ENCODE measurements at places on chromosomes 2 and 18. TPM values are rescaled to one million over a fixed set of nuclear protein-coding genes. Genes with fewer than 3 reads are reported as not detected.
A peak's percentile ranks its signal among the peaks of the same experiment; 100 is the strongest.

- H3K4me3 ChIP-seq: no peak overlapping the region
- H3K4me1 ChIP-seq: no peaks in the 10 kb centered on the region
- no peak overlapping the region for H3K27ac ChIP-seq
Measured at GRCh38 chr2:180143633-180144337, 136.7 kb upstream of the CWC22 start.

GRCh38 chr2:101534149-101534611 lies 59.3 kb upstream of the RFX8 start:
- no peak for DNase-seq
- H3K4me3 ChIP-seq: no peak overlapping the region
- no peaks in the 10 kb centered on the region for H3K27me3 ChIP-seq

GRCh38 chr2:146079216-146079615 lies 1559.3 kb upstream of the ZEB2 start:
- H3K4me1 ChIP-seq: no peaks in the 10 kb centered on the region
- no peak for DNase-seq
- no peak overlapping the region for H3K4me3 ChIP-seq
- no peak overlapping the region for H3K27ac ChIP-seq
- H3K36me3 ChIP-seq: no peaks in the 10 kb centered on the region
- no peaks in the 10 kb centered on the region for H3K27me3 ChIP-seq

DNA sequence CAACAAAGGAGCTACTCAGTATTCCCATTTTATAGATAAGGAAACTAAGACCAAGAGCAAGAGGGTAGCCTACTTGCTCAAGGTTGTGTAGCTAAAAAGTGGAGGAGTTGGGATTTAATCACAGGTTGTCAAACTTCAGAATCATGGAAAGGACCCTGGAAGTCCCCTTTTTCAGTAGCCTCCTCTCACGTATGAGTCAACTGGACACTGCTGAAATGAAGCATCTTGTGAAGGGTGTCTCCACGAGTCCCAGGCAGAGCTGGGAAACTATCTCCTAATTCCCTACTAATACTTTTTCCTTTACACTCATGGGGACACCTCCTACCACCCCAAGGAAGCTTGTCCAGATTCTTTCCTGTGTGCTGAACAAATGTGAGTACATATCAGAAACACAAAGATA lies 155.8 kb downstream of the RHBDD1 start:
- no peaks in the 10 kb centered on the region for H3K27me3 ChIP-seq
- peaks cover 12% of the 10 kb centered on the region for H3K36me3 ChIP-seq
- peaks cover 13% of the 10 kb centered on the region for H3K4me1 ChIP-seq
- DNase-seq: no peak
- H3K4me3 ChIP-seq: no peak overlapping the region
- no peak overlapping the region for H3K27ac ChIP-seq

GRCh38 chr2:217816396-217816869 lies 186.4 kb downstream of the TNS1 start:
- DNase-seq: no peak
- H3K27ac ChIP-seq: no peak overlapping the region

DNA sequence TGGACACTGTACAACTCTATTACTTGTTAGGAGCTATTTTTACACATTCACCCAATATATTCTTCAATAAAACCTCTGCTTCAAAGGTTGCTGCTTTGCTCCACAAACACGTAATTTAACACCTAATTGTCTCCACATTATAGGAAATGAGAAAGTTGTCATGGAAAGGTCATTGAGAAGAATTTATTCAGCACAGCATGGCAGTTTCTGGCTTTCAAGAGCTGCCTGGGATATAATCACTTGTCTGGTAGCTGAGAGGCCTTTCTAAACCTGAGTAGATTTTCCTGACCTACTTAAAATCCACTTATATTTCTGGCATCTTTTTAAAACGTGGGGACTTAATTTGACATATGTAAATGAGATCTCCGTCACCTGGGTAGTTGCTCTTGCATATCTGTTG lies 216.1 kb downstream of the ZNF804A start:
- H3K27ac ChIP-seq: no peak overlapping the region
- H3K27me3 ChIP-seq: no peaks in the 10 kb centered on the region
- no peak overlapping the region for H3K4me3 ChIP-seq
- H3K36me3 ChIP-seq: no peaks in the 10 kb centered on the region
- H3K4me1 ChIP-seq: no peaks in the 10 kb centered on the region

GRCh38 chr2:30226144-30227032 lies 4.9 kb upstream of the LBH start:
- peaks cover 84% of the 10 kb centered on the region for H3K4me1 ChIP-seq
- DNase-seq: no peak
- no peaks in the 10 kb centered on the region for H3K36me3 ChIP-seq
- peaks cover 7% of the 10 kb centered on the region for H3K27me3 ChIP-seq

- peak overlapping the region; percentile 30 for H3K4me3 ChIP-seq
- H3K27me3 ChIP-seq: no peaks in the 10 kb centered on the region
- peaks cover 25% of the 10 kb centered on the region for H3K4me1 ChIP-seq
- DNase-seq: peak; percentile 71
- H3K27ac ChIP-seq: peak overlapping the region; percentile 87
- peaks cover 56% of the 10 kb centered on the region for H3K36me3 ChIP-seq
Measured at GRCh38 chr18:681985-682384, 24.5 kb downstream of the TYMS start.

- H3K4me3 ChIP-seq: no peak overlapping the region
- H3K36me3 ChIP-seq: no peaks in the 10 kb centered on the region
- no peaks in the 10 kb centered on the region for H3K4me1 ChIP-seq
- no peak overlapping the region for H3K27ac ChIP-seq
- peaks cover 26% of the 10 kb centered on the region for H3K27me3 ChIP-seq
Measured at GRCh38 chr2:69082430-69082997, 69.5 kb downstream of the ANTXR1 start.

DNA sequence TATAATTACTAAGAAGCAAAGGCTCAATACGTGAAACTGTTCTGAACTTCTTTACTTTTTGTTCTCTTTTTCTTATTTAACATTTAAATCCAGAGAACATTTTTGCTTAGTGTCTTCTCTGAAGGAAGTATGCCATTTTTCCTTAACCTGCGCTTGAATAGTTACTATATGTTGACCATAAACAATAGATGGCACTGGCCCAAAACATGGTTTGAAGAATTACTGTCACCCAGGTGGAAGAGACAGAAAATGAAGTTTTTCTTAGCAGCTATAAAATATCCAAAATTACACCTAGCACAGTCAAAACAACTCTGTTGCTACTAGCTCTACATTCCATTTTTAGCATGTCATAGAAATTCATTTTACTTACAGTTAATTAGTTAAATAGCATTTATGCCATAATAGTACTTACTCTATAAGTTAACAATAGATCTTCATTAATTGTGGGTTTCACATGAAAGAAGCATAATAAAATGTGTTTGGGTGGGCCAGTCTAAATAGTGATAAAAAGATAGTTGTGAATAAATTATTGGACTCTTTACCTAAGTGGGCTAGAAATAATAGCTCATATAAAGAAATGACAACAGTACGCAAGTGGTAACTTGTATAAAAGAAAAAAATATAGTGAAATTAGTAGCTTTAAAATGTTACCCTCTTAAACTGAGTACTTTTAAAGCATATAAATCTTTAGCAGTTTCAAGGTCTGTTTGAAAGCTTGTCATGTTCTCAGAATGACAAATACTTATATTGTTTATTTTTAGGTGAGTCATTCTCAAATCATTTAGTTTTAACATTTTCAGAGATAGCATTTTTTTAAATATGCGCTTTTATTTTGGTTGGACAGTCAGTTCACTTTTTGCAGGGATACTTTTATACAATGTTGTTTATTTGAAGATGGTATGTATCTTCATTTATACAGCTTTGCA lies 3.7 kb downstream of the ETAA1 start:
- peaks cover 26% of the 10 kb centered on the region for H3K4me1 ChIP-seq
- DNase-seq: no peak
- H3K27me3 ChIP-seq: no peaks in the 10 kb centered on the region
- H3K27ac ChIP-seq: no peak overlapping the region
- H3K4me3 ChIP-seq: no peak overlapping the region

DNA sequence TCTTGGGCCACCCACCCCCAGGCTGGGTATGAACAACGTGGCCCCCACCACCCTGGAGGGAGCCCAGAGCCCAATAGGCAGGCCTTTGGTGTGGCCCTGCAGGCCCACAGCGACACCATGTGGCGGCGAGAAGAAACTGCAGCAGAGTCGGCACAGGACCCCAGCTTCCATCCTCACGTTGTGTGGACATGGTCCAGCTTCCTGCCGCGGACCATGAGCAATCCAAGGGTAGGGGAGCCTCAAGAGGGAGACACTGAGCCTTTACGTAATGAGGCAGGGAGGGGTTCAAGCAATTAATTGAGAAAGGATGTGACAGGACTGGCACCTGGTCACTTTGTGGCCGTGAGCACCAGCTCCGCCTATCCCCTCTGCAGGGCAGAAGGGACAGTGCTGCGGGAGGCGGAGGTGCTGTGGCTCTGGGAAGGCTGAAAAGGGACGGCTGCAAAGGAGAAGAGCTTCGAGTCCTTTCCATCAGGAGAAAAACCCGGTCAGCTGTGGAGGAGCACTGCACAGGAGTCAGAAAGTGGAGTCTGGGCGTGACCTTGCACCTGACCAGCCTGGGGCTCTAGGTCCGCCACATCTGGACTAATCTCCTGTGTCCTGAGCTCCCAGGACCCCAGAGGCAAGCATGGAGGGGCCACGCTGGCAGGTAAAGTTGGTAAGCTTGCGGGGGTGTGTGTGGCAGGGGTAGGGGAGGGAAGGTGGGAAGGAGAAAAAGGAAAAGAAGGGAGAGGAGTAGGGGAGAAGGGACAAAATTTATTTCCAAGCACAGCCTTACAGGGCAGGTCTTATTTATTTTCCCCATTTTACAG lies 44.9 kb downstream of the TMEM37 start:
- H3K4me3 ChIP-seq: no peak overlapping the region
- H3K36me3 ChIP-seq: no peaks in the 10 kb centered on the region
- H3K4me1 ChIP-seq: no peaks in the 10 kb centered on the region
- no peak overlapping the region for H3K27ac ChIP-seq

DNA sequence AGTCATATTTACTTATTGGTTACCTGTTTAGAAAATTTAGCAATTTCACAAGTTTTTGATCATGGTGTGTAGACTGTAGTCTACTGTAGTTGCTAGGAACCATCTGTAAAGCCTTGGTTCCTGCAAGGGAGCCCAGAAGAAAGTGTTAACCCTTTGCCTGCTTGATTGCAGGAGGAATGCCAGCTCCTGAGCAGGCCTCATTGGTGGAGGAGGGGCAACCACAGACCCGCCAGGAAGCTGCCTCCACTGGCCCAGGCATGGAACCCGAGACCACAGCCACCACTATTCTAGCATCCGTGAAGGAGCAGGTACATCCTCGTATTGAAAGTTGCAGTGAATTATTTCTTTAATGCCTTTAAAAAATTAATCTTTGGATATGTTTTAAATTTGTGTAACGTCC lies 76.3 kb downstream of the PKP4 start:
- H3K36me3 ChIP-seq: peaks cover 4% of the 10 kb centered on the region
- H3K27me3 ChIP-seq: no peaks in the 10 kb centered on the region
- no peak overlapping the region for H3K27ac ChIP-seq
- no peaks in the 10 kb centered on the region for H3K4me1 ChIP-seq
- no peak overlapping the region for H3K4me3 ChIP-seq

- no peaks in the 10 kb centered on the region for H3K36me3 ChIP-seq
- no peak overlapping the region for H3K4me3 ChIP-seq
- H3K4me1 ChIP-seq: no peaks in the 10 kb centered on the region
Measured at GRCh38 chr2:183112577-183112976, 11.7 kb upstream of the NUP35 start.

GRCh38 chr2:179612108-179612507 lies 249.3 kb downstream of the ZNF385B start:
- H3K36me3 ChIP-seq: no peaks in the 10 kb centered on the region
- no peak overlapping the region for H3K4me3 ChIP-seq
- DNase-seq: no peak
- H3K27me3 ChIP-seq: peaks cover 2% of the 10 kb centered on the region

DNA sequence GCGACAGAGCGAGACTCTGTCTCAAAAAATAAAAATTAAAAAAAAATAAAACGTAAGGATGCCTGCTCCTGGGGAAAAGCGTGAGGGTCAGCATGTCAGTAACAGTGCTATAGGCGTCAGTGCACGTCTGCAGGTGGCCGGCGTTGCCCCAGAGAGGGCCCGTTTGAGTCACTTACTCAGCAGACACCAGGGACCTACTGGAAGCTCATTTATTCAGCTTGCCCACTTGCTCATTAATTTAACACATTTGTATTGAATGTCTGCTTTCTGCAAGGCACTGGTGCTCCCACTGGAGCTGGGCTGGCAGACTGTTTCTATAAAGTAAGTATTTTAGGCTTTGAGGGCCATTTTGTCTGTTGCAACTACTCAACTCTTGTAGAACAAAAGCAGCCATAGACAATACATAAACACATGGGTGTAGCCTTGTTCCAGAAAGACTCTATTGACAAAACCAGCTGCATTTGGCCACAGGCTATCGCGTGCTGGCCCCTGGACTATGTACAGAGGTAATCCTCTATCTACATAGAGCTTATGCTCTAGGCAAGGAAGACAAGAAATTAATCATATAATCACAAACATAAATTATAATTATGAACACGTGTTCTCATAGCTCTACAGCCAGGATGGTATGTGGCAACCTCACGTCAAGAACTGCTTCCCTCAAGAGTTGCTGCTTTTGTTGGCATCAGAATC lies 73.2 kb downstream of the KLHL29 start:
- H3K27me3 ChIP-seq: peaks cover 17% of the 10 kb centered on the region
- H3K4me1 ChIP-seq: peaks cover 13% of the 10 kb centered on the region
- H3K36me3 ChIP-seq: no peaks in the 10 kb centered on the region
- no peak for DNase-seq

DNA sequence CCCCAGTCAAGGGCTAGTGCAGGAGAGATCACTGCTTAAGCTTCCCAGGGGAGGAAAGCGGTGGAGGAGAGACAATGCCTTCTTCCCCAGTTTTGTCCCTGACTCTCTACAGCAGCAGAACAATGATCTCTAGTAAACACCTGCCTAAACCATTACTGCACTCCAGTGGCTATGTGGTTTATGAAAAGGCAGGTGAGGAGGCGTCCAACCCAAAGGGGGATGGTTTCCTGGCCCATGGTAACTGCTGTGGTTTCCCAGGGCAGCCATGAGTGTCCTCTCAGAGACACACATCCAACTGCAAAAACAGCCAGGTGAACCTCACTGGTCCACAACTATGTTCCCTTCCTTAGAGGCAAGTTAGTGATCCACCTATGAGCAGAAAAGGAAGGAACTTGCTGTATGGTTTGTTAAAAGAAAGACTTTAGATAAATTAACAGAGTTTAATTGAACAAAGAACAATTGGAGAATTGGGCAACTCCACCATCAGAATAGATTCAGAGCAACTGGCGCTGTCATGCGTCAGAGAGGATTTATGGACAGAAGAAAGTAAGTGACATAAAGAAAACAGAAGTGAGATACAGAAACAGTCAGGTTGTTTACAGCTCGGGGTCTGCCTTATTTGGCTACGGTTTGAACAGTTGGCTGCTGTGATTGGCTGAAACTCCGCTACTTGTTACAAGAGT lies 4.8 kb upstream of the TTC39C start:
- H3K36me3 ChIP-seq: peaks cover 2% of the 10 kb centered on the region
- peaks cover 59% of the 10 kb centered on the region for H3K4me1 ChIP-seq
- peak; percentile 25 for DNase-seq
- H3K27ac ChIP-seq: no peak overlapping the region

- H3K27me3 ChIP-seq: peaks cover 3% of the 10 kb centered on the region
- no peaks in the 10 kb centered on the region for H3K4me1 ChIP-seq
- no peak overlapping the region for H3K27ac ChIP-seq
- no peak overlapping the region for H3K4me3 ChIP-seq
- H3K36me3 ChIP-seq: no peaks in the 10 kb centered on the region
Measured at GRCh38 chr2:143847257-143847656, 672.7 kb downstream of the ZEB2 start.

Gene KCNG2
- not detected for total RNA-seq

Gene FAM110C
- 0.78 TPM for total RNA-seq

Gene G6PC2
- not detected for total RNA-seq

Gene SLC16A14
- 3.1 TPM for total RNA-seq

Gene EPB41L3
- total RNA-seq: 1.7 TPM

Gene SGPP2
- 31.2 TPM for total RNA-seq

Gene RGPD8
- total RNA-seq: 15.8 TPM

Gene ICA1L
- total RNA-seq: 5.4 TPM

Gene DSG4
- not detected for total RNA-seq

Gene CHRNA1
- total RNA-seq: not detected
